ENCODE measurements at places on chromosomes 1 and 21.

DNA sequence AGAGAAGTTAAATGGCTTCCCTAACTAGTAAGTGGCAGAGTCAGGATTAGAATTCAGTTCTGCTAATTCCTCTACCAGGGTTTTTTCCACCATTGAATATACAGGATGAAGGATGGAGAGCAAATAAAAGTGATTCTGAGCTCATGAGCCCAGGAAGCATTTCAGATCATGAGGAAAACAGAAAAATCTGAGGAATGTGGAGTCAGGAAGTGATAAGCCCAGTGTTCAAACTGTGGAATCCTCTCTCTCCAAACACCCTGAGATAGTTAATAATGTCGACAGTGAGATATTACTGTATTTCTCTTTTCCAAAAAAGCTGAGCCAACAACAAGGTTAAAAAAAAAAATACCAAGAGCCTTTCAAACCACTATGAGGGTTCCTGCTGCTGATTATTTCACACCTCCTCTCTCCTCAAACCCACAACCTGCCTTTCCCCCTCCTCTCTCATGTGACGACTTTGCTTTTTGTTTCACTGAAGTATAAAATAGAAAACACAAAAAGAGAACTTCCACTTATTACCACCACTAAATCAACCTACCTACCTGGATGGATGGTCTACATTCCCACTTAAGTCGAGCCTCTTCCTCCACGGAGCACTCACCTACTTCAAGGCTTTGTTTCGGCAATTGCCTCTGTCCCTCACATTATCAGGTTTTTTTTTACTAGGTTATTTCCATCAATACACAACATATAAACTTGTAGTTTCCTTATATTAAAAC, 8.9 kb downstream of the SLAMF1 start:
- DNase-seq: no peak

DNA sequence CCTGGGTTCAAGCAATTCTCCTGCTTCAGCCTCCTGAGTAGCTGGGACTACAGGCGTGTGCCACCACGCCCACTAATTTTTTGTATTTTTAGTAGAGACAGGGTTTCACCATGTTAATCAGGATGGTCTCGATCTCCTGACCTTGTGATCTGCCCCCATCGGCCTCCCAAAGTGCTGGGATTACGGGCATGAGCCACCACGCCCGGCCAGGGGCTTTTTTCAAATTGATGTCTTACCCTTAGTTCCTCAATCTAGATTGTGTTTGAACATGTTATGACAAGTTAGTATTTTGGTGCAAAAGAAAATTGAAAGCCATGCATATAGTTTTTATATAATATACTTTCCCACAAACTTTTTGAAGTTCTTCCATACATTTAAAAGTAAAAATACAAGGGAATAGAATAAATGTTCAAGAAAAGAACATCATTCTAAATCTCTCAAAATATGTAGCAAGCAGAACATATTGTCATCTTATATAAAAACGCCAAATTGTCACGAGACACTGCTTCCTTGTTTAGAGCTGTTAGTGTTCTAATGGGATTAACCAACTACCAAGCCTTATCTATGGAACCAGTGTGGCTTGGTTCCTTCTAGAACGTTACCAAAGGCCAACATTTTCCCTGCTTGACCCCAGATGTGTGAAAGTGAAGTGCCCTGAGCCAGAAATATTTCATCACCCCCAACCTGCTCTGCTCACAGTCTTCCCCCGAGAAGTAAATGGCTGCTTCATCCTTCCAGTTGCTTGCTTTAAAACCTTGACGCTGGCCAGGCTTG, 9.5 kb upstream of the PLEKHM2 start:
- DNase-seq: no peak

DNA sequence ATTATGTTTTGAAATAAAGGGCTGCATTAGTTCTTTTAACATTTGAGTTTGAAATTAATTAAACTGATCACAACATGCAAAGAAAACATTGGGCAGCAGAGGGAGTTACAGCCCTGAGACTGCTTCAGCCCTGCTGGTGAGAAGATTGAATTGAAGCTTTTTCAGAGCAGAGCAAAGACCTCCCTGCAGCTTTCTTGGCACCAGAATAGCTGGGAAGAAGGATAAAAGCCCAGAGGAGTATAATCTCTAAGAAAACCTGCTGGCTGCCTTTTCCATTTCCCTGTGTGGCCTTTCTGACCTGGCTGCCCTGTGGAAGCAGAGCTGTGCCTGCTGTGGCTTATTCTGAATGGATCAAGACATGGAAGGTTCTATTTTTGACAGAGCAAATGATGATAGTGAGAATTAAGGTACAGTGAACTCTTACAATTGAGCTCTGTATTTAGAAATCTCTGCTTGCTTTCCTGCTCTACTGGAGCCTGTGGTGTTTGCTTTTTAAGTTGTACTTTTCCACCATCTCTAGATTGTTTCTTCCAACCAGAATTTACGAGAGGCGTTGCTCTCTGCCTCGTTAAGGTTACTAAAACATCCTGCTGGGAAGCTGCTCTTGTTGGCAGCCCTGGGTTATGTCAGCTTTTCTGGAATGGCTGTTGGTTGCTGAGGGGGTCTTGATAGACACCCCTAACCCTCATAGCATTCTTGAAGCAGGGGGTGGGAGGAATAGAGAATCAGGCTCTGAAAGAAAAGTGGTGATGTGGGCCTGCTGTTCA, 9.9 kb downstream of the SNRPE start:
- no peak for DNase-seq

GRCh38 chr1:239861985-239862384, 229.7 kb upstream of the FMN2 start:
- DNase-seq: no peak

DNA sequence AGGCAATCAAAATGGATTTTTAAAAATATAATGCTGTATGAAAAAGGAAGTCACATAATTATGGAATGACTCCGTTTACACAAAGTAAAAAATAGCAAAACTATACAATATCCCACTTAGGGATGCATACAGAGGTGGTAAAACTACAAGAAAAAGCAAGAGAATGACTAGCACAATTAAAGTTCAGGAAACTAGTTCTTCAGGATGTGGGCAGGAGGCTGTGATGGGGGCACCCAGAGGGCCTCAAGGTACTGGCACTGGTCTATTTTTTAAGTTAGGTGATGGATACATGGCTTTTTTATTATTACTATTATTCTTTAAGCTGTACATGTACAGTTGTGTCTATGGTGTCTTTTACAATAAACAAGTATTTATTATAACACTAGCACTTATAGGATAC, 1.4 kb upstream of the ZC3H12A start:
- DNase-seq: no peak

- DNase-seq: no peak
Observed at GRCh38 chr1:212256369-212256768, 28.8 kb upstream of the PPP2R5A start.

- DNase-seq: no peak
Observed at GRCh38 chr1:1165485-1165884, 8.2 kb upstream of the TTLL10 start.

DNA sequence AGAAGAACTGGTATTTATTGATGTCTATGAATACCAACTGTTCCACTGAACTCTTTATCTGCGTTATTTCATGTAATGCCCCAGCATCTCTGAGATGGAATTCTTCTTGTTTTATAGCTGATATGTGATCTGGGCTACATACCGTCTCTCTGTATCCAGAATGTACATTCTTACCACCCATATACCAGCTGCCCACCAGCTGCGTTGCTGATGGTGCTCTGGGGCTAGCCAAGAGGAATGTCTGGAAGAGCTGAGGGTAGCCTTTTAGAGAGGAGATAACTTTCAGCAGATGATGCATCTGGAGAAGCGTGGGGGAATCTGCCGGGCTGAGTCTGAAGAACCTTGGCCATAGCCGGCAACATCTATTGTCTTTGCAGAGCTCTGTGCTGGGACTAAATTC, 137.5 kb downstream of the RYR2 start:
- DNase-seq: no peak

DNA sequence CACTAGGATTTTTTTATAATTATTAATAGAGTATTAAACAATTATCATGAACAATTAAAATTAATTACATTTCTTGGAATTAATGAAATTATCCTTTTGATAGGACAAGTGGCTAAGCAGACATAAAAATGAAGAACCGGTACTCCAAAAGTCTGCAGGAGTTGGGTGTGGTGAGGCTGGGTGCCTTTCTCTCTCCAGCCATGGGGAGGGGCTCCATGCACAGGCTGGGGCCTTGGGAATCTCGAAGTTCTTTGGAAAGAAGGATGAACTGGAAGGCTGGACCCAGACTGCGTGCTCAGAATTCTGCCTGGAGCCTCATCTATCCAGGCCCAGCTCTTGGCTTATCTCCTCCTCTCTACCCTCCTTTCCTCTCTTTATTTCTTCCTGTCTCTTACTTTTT, 94.1 kb downstream of the ACTL8 start:
- DNase-seq: no peak

Data from activated CD8-positive, alpha-beta memory T cell treated with anti-CD3 and anti-CD28 coated beads for 1 hour (primary cell).